ENCODE measurements at places on chromosomes 11 and 22. TPM values are rescaled to one million over a fixed set of nuclear protein-coding genes. Genes with fewer than 3 reads are reported as not detected.

- DNase-seq, result no peak
These were observed 63.1 kb downstream of the PIWIL4 start for GRCh38 chr11:94630221-94630620.

GRCh38 chr11:10651656-10652361, 41.7 kb downstream of the IRAG1 start:
- DNase-seq, result no peak

DNA sequence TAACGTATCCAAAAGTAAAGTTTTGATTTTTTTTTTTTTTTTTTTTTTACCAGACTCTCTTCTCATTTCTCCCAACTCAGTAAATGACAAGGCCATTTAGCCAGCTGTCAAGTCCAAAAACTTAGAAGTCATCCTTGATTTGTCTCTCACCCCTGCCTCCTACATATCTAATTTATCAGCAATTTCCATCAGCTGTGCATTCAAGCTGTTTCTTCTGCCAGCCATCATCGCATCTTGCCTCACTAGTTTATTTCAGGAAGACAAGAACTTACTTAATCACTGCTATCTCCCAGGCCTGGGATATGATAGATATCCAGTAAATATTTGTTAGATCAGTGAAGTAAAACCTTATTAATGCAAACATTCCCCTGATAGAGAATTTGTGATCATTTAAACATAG, 47.6 kb downstream of the SCGB1A1 start:
- no peak for DNase-seq

DNA sequence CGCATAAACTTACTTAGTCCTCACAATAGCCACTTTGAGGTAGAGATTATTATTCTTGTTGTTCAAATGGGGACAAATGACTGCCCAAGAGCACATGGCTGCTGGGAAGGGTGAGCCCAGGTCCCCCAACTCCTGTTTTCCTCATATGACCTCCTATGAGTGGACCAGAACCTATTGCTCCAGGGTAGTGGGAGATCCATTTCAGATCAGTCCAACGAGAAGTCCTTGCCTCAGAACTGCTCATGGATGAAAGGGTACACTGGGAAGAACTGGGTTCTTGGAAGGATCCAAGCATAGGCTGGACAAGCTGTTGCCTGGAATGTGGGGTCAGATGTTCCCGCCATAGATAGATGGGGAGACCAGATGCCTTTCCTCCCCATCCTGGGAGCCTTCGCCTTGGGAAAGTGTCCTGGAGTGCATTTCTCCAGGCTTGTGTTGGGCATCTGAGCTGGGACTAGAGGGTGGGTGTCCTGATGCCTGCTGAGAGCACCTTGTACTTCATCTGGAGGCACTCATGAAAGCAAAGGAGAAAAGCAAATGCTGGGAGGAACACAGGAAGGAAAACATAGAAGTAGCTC, 146.3 kb upstream of the B3GAT1 start:
- DNase-seq, result no peak

DNA sequence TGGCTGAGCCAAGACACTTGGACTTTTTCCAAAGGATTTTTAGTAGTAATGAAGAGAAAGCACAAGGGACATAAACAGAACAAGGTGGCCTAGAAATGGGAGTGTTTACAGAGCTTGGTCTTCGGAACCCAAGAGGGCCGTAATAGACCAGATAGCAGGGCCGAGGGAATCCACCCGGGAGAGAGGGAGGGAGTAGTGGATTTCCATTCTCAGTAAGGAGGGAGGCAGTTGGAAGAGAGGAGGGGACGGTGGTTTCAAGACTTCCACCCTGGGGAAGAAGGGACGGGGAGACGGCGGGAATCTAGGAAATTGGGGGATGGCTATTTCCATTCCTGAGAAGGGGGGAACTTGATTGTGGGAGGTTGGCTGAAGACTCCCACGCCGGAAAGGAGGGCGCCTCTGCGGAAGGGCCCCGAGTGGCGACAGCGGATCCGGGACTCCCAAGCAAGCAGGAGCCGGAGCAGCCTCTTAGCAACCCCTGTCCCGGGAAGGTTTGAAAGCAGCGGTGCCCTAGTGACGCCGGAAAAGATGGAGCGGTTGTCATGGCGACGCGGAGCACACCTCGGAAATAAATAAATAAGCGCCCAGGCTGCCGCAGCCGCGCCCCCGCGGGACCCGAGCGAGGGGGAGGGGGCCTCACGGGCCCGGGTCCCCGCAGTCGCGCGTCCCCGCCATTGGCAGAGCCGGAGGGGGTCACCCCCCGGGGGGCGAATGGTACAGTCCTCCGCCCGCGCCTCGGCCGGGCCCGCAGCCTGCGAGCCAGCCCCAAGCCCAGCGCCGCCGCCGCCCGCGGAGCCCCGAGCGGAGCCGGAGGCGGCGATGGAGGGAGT, 31.6 kb downstream of the EIF3F start:
- peak; percentile 91 for DNase-seq

DNA sequence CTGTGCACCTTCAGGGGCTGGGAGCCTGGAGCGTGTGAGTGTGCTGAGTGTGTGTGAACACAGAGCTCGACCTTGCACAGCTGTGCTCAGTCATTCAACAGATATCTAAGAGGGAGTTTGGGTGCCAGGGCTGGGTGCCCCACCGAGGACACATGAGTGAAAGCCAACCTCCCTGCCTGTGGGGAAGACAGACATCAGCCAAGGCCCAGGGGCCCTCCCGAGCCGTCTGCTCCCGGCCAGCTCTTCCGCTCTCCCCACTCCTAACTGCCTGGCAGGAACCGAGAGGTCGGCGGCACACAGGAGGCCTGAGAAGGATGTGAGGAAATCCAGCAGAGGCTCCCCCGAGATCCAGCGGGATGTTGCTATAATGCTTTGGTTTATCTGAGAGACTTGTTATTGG, 32.0 kb downstream of the CERK start:
- DNase-seq, result no peak

DNA sequence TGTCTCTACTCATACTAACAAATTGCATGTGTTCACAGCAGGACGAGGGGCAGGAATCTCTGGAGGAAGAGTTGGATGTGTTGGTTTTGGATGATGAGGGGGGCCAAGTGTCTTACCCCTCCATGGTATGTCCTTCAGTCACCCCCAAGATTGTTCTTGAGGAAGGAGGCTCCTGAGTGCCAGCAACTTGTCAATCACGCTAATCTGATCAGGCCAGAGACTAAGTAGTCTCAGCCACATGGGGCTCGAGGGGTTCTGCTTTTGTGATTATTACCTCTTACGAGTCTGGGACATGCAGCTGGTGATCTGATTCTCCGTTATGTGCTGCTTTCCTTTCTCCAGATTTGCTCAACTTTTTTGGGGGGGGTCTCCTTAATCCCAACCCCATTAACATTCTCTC, 54.3 kb downstream of the CTNND1 start:
- no peak for DNase-seq

DNA sequence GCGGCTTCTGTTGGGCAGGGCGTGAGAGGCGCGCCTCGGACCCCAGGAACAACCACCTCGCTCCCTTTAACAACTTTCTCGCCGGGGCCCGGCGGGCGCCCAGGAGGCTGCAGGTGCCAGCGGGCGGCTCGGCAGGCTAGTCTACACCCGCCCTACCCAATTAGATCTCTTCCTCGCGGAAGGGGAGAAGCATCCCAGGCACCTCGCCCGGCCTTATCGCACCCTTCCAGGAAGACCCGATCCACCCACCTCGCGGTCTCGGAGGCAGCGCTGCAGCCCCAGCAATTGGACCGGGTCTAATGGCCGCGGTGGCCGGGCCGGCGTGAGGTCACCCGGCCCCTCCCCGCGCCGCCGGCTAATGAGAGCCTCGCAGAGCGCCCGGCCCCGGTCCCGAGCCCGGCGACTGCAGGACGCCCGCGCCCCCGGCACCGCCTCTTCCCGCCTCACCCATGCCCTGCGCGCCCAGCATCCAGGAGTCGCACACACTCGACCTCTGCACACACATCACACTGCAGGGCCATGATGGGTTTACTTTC, at the start of gene PLAAT3:
Gene PLAAT3 (minus strand): TSS at position 298 of the 536 bp plus-strand sequence. CDS start 419 bp downstream, outside the sequence.
- DNase-seq, result peak; percentile 61

GRCh38 chr22:46370584-46371291, 35.2 kb downstream of the TRMU start:
- no peak for DNase-seq

DNA sequence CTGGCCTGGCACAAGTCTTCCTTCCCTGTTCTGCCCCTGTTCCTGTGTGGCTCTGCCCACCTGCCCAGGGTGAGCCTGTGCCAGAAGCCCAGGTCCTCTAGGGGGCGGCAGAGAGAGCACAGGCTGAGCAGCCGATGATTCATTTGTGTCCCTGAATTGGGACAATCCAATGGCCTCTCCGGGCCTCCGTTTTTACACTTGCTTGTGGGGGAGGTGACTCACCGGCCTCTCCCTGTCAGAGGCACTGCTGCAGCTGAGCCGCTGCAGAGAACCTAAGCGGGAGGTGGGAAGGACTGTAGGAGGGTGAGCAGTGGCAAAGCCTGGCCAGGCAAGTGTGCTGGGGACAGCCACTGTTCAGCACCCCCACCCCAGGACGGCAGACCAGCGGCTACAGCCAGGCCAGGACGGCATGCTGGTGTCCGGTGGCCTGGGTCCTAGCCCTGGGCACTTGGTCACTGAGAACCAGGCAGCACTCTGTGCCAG, 65.2 kb upstream of the LMO1 start:
- DNase-seq, result peak; percentile 91

DNA sequence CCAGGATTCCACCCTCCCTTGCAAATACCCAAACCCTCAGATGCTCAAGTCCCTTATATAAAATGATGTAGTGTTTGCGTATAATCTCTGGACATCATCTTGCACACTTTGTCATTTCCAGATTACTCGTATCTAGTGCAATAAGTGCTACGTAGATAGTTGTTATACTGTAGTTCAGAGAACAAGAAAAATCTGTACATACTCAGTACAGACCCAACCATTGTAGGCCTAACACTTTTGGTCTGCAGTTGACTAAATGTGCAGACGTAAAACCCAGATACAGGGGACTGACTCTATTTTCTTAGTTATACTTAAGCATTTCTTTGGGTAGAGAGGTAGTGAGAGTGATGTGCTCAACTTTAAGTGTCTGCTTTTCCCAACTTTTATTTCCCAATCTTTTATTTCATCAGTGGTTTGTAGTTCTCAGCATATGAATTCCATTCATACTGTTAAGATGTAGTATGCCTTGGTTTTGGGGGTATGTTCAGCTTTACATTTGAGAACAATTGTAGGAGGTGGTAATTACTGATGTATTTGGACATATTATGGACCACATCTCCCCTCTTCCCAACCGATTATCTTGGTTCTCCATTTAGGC, 43.9 kb downstream of the DDX6 start:
- no peak for DNase-seq

DNA sequence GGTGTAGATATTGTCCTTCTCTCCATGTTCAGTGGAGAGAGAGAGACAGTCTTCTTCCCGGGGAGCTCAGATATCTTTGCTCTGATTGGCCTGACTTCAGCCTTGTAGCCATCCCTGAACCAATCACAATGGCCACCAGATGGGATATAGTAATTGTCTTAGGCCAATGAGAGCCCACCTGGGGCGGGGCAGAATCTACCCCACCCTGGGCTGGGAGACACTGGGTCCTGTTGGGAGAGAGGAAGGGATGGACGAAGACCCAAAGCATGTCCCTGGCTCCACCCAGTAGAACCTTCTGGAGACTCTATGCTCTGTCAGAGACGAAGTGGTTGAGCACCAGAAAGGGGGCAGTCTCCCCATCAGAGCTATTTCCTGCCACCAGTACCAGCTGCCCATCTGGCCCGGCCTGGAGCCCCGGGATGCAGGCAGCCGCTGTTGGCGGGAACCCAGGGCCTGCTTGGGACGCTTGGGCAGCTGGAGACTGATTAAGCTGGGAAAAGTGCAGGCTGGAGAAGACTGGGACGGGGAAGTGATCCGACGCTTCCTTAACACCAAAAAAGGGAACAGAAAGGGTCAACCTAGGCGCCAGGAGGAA, 31.6 kb upstream of the CBX7 start:
- peak; percentile 89 for DNase-seq

DNA sequence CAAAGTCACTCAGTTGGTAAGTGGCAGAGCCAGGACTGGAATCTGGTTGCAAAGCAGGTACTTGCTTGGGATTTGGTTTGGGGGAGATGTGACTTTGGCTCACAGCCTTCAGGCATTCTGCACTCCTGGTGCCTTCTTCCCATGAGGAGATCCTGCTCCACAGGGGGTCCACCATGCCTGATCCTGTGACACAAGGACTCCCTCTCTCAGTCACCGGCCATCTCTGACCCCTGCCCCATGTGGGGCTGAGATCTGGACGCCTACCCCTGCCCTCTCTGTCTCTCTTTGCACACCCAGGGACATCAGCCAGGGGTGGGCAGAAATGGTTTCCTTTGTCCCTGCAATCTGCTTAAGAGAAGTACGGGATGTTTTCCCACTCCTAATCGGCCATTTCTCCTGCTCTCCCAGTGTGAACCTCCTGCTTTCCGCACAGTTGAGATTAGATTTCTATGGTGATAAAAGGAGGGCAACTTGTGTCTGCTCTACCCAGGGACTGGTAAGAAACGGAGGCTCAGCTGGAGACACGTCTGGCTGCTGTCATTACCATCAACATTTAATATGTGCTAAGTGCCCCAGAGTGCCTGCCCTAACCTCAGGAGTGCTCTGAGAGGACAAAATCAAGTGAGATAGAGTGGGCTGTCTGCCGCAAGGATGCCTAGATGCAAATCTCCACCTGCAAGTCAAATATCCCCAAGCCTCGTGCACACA, 11.1 kb upstream of the FXYD6 start:
- DNase-seq, result no peak

GRCh38 chr22:38267086-38267485, 5.7 kb downstream of the TMEM184B start:
- DNase-seq, result peak; percentile 73

GRCh38 chr22:32904044-32904443, 102.5 kb downstream of the TIMP3 start:
- DNase-seq, result peak; percentile 66

- no peak for DNase-seq
These were observed 60.6 kb downstream of the SEZ6L start for GRCh38 chr22:26229910-26230309.

GRCh38 chr22:29313126-29313575, 2.3 kb downstream of the RASL10A start:
- DNase-seq, result peak; percentile 68

DNA sequence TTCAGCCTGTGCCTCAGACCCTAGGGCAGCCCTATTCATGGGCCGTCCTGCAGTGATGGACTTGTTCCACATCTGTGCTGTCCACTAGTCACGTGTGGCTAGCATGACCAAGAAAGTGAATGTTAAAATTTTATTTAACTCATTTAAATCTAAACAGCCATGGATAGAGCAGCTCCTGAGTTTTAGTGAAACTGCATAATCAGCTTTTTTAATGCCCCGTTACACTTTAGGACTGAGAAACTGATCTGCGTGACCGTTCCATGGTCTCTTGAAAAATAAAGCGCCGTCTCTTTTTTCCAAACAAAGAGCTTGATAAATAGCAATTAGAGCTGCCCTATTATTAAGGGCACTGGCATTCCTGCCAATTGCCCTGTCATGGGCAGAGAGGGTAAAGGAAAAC, 76.5 kb upstream of the SNX19 start:
- DNase-seq, result no peak

OR8G1 gene
- not detected for total RNA-seq

RBFOX2 gene
- total RNA-seq, result 136 TPM

GPR83 gene
- not detected for total RNA-seq

RBM7 gene
- total RNA-seq, result 58.3 TPM

NPAS4 gene
- total RNA-seq, result not detected

LMO2 gene
- total RNA-seq, result 0.25 TPM

POU2AF1 gene
- 0.11 TPM for total RNA-seq

APOL6 gene
- 20.8 TPM for total RNA-seq

OR5L2 gene
- total RNA-seq, result not detected

EHF gene
- total RNA-seq, result not detected

Measured in GM23248 (cell line).